ENCODE measurements at places on chromosomes 3 and 15. TPM values are rescaled to one million over a fixed set of nuclear protein-coding genes. Genes with fewer than 3 reads are reported as not detected.

DNA sequence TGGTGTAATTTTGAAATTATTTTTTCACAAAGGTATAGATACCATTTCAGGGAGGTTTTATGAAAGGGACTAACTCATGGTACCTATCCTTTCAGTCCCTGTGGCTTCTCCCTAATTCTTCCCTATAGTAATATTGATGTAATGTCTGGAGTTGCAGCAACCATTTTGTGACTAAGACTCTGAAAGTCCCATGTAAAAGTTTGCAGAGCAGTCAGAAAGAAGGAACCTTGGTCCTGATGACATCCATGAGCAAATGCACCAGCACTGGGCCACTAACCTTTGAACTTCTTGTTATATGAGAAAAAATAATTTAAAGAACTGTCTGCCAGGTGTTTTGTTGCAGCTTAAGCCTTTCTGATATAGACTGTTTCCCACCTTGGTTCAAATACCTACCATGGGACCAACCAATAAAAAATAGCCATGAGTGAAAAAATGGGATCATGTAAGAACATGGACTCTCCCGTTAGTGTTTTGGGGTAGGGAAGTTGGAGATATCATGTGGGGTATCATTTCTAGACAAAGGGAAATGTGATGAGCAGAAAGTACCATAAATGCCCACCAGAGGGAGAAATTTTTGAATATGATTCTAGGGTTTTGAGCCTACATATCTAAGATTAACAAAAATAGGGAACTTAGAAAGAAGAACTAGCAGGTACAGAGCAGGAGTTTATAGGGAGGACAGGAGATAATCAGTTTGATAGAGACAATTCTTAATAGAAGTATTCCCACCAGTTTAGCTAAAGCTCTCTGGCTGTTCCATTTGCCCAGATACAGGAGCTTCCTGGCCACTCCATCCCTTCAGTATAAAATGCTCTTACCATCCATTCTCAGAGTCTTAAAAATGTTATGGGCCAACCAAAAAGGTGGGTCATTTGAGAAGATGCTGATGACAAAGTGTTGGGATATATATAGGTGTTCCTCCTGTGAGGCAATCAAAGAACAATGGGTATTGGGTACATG lies 3.4 kb upstream of the CPOX start:
- H3K4me1 ChIP-seq = peaks cover 23% of the 10 kb centered on the region
- peak overlapping the region; percentile 39 for H3K4me3 ChIP-seq
- no peaks in the 10 kb centered on the region for H3K27me3 ChIP-seq

Gene GOLGA6L22
- total RNA-seq = not detected

Gene KLHL18
- total RNA-seq = 36.1 TPM

Gene TTLL13
- 0.19 TPM for total RNA-seq
